ENCODE measurements at places on chromosomes 6 and 20.

DNA sequence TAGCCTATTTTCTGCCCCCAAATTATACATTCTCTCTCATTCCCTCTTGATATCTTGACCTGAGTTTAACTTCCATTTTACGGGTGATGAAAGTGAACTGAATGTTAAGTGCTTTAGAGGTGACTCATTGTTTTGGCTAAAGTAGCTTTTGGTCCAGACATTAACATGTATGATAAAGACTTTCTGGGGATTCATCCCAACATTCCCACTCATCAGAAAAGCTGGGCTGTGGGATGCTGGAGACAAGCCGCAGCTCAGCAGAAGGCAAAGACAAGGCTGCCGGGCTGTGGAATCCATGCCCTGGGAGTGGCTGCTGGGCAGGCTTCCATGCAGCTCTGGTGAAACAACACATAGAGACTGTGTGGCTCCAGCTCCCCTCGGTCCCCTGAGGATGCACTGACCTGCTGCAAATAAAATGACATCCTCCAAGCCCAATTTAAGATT is 89.9 kb upstream of the SYNDIG1 start:
- no peak for DNase-seq

GRCh38 chr20:4726710-4727397 is 5.1 kb downstream of the PRND start:
- DNase-seq: no peak

- DNase-seq: no peak
These were observed 40.2 kb upstream of the DDR1 start for GRCh38 chr6:30844118-30844535.

DNA sequence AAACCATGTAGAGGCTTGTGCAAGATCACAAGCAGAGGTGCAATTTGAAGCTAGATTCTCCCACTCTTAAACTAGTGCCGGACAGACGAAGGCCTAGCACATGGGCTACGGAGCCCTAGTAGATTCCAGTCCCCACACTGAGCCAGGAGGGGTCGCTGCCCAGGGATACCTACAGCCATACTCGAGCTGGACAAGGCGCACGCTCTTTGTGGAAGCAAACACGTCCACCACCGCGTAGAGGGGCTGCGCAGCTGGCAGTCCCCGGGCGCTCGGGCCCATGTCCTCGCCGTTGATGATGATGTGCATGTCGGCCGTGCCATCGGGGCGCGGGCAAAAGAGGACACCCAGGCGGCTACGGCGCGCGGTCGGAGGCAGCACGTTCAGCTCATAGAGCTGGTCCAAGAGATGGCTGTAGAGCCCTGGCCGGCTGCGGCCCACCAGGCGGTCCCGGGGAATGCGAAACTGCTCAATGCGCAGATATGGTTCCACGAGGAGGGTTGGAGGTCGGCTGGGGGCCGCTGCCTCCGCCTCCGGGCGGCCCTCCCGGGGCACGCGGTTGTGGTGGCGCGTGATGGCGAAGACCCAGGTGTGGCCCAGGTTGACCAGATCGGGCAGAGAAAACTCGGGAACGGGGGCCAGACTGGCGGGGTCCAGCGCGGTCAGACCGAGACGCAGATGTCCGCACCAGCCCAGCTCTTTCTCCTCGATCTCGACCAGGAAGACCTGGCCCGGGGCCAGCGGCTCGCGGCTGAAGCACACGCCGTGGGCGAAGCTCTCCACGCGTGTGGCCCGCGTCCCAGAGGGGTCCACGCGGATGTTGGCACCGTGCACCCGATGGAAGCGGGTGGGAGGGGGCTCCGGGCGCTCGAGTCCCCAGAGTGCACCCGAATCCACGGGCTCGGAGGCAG is 677 bp downstream of the NEURL2 start:
- DNase-seq: peak; percentile 27

GRCh38 chr6:121770943-121771342 is 335.5 kb downstream of the GJA1 start:
- DNase-seq: no peak

- DNase-seq: no peak
These were observed 25.7 kb upstream of the POU3F2 start for GRCh38 chr6:98808541-98809210.

DNA sequence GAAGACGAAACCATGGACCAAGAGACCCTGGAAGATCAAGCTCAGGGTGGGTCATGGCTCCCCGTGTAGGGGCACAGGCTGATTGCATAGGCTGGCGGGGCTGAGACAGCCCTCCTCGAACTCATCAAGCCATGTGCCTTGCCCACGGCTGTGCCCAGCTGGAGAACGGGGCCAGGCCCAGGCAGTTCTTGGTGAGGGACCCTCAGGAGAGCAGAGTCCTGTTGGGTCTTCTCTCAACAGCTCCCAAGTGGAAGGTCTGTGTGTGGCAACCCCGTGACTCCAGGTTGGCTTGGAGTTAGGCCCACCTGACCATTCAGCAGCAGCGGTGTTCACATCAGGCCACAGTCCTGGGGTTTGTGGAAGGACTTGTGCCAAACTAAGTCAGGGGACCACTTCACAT is 276.5 kb downstream of the QKI start:
- DNase-seq: no peak

DNA sequence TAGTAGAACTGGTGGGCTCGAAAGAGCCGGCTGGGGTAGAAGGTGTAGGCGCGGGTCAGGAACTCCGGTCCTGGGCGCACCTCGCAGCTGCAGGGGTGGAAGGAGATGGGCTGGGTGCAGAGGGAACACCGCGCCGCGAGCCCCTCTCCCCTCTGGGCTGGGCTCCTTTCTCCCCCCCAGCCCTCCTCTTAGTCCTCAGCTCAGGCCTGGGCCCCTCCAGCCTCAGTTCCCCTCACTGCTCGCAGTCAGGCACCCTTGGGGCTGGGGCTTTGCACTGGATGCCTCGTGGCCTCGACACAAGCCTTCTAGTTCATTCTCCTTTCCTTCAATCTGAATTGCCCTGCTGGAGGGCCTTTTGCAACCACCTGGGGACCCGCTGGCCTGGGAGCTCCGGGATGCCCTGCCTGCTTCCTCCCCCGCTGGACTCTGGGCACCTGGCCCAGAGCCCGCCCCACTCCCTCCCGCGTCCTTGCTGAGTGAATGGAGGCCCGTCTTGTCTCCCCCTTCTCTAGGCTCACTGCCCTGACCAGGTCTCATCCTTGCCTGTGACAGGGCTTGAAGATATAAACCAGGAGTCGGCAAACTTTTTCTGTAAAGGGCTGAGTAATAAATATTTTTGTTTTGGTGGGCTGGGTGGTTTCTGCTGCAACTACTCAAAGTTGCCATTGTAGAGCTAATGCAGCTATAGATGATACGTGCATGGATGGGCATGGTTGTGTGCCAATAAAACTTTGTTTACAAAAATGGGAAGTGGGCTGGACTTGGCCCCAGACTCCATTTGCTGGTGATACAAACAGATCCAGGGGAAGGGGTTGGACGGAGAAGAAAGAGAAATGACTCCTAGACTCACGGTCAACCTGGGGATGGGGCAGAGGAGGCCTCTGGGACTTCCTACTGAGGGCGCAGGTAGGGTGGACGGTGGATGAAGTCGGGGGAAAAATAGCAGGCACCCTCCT is 47.3 kb downstream of the APCDD1L start:
- DNase-seq: no peak

GRCh38 chr6:33426590-33427511 is 7.0 kb downstream of the SYNGAP1 start:
- no peak for DNase-seq

DNA sequence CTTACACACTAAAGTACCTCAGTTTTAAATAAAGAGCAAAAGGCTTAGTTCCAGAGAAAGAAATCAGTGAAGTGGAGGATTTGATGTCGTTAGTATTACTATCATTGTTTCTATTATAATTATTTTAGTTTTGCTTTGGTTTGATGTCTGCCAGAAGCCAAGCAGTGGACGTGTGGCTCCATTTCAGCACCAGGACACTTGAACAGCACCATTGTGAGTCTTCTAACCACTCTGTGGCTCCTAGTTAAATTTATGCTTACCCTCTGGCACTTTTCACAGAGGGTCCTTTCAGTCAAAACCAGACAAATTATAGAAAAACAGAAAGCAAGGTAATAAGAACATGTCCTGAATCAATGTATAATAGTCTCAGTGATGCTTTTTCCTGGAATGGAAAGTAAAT is 3.4 kb downstream of the COL9A1 start:
- no peak for DNase-seq

GRCh38 chr6:34094474-34095135 is 51.3 kb downstream of the GRM4 start:
- no peak for DNase-seq

GRCh38 chr20:55935448-55936208 is 69.7 kb downstream of the CBLN4 start:
- DNase-seq: no peak

DNA sequence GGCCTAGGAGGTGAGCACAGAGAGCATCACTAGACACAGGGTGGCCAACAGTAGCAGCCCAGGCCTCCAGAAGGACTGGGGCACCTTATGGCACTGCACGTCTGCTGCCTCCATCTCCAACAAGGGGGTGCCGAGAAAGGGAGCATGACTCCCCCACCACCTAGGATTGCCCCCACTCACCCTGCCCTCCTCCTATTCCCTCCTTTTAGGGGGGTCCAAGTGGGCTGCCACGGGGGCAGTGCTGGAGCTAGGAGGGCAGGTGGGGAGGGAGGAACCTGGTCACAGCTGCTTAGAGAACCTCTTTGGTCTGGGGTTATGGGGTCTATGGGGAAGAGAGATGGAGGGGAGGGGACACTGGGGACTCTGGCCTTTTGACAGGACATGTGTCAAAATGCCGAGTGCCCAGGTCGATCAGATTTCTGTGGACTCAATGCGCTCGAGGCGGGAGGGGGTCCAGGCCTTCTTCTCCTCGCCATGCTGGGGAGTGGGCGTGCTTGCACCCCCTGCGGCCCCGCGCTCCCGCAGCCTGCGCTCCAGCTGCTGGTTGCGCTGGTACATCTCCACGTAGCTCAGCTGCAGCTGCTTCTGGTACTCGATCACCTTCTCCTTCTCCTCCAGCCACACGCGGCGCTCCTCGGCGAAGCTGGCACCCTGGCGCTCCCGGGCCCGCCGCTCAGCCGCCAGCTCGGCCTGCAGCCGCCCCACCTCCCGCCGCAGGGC is 4.5 kb upstream of the FASTKD5 start:
- DNase-seq: no peak

- no peak for DNase-seq
These were observed 6.9 kb upstream of the RRBP1 start for GRCh38 chr20:17688965-17689364.

DNA sequence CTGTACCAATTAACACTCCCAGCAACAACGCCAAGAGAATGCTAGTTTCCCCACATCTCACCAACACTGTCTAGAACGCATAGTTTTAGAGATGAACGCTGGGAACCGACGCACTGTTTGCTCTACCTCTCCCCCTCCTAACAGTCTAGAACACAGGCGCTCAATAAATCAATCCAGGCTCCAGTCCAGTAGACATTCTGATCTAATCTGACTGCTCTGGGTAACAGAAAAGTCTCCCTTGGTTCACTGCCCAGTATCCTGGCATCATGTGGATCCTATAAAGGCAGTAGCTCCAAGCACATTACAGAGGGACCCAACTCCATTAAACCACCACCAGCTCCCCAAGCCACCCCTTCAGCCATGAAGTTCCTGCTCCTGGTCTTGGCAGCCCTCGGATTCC is at the start of gene DEFB132:
TSS of gene DEFB132 (plus strand) at position 306 of the 400 bp plus-strand sequence. CDS start at position 361, 55 bp downstream.
- no peak for DNase-seq

DNA sequence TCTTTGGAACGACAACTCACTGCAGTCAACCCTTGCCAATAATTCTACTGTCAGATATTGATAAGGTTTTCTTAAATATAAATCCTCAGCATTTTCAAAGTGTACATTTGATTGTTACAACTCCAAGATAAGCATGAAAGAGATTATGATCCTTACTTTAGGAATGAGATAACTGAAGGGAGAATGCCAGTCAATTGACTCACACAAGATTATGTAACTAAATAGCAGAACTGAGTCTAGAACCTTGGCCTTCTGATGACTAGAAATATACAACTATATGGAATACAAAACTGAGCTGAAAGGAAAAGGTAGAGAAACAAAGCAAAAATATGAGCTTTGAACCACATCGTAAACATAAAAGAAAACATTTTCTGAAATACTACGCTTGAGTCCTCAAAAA is 26.9 kb upstream of the STXBP5 start:
- no peak for DNase-seq

DNA sequence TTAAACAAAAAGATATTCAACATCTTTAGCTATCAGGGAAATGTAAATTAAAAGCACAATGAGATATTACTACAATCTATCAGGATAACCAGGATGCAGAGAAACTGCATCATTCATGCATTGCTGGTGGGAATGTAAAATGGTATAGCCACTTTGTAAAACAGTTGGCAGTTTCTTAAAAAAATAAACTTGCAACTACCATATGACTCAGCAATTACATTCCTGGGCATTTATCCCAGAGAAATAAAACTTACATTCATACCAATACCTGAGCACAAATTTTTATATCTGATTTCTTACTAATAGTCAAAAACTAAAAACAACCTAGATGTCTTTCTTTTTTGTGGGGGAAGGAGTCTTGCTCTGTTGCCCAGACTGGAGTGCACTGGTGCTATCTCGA is 190.3 kb upstream of the TAB2 start:
- no peak for DNase-seq

DNA sequence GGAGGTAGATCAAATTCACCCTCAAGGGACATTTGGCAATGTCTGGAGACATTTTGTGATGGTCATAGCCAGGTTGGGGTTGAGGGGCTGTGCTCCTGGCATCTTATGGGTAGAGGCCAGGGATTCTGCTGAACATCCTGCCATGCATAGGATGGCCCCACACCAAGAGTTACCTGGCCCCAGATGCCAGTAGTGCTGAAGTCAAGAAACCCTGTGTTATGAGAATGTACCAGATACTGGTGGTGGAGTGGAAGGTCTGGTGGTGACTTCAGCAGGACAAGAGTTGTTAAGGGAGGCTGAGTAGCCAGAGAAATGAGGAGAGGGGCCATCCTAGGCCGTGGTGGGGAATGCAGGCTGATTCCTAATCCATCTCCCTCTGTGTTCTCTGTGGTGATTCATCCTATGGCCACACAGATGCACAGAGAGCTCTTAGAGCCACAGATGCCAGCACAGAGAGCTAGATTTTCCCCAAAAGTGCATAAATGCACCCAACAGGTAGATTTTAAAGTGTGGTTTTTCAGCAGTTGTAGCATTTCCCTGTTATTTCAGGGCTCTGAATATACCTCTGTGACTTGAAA is 43.6 kb downstream of the CDYL start:
- DNase-seq: no peak

- DNase-seq: no peak
These were observed 38.6 kb downstream of the SLC9A8 start for GRCh38 chr20:49851231-49851705.

DNA sequence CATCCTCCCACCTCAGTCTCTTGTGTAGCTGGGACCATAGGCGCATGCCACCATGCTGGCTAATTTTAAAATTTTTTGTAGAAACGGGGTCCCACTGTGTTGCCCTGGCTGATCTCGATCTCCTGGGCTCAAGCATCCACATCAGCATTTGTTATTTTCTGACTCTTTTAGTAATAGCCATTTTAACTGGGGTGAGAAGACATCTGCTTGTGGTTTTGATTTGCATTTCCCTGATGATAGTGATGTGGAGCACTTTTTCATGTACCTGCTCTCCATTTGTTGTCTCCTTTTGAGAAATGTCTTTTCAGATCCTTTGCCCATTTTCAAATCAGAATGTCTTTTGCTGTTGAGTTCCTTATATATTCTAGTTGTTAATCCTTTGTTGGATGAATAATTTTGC is 22.2 kb upstream of the TULP4 start:
- no peak for DNase-seq

All from stimulated activated CD4-positive, alpha-beta T cell treated with anti-CD3 and anti-CD28 coated beads, Interleukin-15, amount 100 ng/mL, for 1 hour (primary cell).